ENCODE measurements at places on chromosomes 4 and X.

DNA sequence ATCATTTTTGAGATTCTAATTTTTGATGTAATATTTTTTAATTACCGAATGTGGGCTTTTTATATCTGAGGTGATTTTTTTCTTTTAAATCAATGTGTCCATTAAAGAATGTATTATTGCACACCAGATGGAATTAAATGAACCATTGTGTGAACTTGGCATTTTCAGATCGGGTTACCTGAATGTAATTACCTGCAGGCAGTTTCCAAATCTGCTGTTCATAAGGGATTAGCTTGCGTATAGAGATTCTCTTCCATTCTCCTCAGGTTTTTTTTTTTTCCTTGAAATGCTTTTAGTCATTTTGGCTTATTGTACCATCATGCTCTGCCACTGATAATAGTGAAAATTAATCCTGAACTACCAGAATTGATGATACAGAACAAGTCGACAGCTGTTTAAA is 511.5 kb upstream of the ATOH1 start:
- DNase-seq, result no peak

GRCh38 chr4:145177511-145177905 is 2.9 kb downstream of the OTUD4 start:
- DNase-seq, result peak; percentile 25

- DNase-seq, result no peak
Observed at GRCh38 chrX:20951016-20951810, 423.0 kb upstream of the CNKSR2 start.

DNA sequence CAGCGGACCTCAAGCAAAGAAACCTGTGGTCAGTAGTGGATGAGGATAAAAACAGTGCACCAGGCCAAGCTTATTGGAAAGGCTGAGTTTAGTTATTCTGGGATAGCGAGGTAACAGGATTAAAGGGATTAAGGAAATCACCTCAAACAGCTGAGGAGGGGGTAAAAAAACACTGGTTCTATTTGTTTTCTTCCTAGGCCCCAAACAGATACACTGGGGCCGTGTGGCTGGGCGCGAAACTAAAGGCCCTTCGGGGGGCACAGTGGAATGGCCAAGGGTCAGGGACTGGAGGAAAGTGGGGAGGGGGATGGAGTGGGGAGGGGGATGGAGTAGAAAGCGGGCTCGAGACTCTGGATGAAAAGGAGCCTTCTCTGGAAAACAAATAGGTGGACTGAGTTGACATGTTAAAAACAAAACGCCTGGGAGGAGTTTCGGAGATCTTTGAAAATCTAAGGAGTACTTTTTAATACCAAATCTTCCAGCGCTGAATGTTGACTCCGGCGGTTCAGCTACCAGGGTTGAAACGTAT is 2.9 kb downstream of the SOX3 start:
- no peak for DNase-seq

DNA sequence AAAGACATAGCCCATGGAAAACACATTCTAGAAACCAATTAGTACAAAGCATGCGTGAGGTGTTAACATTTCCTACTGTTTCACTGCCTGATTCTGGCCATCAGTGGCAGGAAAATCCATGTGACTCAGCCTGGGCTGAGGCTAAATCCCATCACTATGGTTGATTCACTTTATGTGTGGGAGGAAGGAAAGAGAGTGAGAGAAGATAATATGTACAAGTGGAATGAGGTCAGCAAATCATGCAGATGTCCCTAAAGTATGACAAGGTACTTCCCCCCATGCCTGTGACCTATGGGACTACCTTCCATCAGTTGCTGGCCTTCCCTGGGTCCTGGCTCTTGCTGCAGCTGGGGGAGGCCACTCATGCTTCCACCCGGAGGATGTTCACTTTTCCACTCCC is 64.2 kb upstream of the MAP3K15 start:
- peak; percentile 62 for DNase-seq

DNA sequence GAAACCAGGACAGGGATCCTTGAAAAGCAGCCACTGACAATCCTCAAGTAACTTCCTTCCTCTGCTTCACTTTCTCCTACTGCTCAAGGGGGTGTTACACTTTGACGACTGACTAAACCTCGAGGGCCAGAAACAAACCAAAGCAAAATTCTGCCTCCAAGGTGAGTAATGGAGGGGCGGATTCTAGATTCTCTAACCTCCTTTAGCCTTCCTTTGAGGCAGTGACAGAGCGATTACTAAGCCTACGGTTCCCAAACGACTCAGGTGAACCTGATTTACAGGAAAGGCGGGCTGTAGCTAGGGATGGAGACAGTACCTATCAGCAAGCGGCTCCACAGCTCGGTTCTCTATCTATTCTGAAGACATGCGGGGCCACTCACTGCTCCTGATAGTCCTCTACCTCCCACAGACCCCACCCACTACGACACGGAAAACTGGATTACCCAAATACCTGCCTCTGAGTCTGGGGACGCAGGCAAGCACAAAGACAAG is 487 bp downstream of the TBCK start:
- peak; percentile 18 for DNase-seq

DNA sequence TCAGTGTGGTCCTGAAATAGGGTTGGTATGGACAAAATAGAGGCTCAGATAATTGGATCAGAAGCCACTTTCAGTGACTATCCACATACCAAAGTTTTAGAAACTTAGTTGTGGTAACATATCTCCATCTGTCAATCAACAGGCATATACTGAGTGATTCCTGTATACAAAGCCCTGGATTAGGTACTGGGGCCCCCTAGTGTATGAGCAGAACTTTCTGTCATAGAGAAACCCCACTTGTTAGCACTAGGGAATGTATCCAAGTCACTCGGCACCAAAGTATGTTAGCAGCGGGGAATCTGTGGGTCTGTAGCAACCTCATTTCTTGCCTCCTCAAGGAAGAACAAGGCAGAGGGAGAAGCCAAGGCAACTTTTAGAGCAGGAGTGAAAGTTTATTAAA is 50.7 kb downstream of the MAP7D3 start:
- DNase-seq, result no peak

DNA sequence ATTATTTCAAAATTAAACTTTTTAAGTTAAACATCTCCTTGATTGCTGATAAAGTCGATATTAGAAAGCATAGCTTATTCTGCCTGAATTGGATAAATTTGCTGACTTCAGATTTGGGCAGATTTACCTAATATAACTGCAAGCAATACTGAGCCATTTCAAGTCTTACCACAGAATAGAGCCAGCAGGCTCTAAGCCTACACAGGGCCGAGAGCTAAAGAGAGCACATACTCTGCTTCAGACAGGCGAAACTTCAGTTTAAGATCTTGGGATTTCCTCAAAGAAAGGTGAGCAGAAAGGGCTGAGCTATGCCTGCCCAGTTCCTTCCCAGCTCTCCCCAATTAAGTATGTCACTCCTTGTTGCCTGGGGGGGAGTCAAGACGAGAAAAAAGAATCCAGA is 240.6 kb upstream of the NOCT start:
- DNase-seq, result no peak

- DNase-seq, result no peak
Observed at GRCh38 chr4:44145868-44146267, 302.7 kb downstream of the KCTD8 start.

GRCh38 chrX:29902004-29902403 is 313.4 kb upstream of the MAGEB2 start:
- no peak for DNase-seq

DNA sequence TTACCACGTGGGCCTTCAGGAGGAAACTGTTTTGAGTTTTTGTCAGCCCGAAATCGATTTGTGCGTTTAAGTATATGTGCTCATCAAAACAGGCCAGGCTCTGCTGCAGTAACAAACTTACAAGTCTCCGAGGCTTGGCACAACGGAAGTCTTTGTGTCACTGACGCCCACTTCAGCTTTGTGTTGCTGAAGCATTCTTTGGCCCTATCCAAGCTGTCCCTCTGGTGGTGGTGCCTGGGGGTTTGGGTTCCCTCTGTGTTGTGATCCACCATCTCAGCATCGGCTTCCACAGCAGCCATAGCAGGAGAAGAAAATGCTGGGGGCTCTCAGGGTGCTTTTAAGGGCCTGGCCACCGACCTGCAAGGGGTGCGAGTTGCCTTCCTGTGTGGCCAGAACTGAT is 176.4 kb downstream of the PTTG2 start:
- DNase-seq, result no peak

DNA sequence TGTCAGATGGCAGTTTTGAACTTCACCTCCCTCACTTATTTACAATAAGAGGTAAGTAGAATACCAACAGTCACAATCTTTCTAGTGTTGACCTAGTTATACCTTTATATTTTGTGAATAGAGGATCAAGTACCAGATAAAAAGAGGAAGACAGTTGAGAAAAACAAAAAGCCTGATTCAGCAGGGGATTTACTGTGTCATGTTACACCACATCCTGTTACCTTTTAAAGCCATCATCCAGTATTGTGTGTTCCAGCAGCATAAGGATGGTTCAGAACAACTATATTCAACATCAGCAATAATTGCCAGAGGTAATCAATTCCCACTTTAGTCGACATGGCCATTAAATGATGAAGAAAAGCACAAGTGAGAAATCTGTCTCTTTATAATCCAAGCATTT is 21.3 kb upstream of the CXCL6 start:
- no peak for DNase-seq

Measured in AG20443 (cell line).